ENCODE measurements at places on chromosomes 4 and X.

DNA sequence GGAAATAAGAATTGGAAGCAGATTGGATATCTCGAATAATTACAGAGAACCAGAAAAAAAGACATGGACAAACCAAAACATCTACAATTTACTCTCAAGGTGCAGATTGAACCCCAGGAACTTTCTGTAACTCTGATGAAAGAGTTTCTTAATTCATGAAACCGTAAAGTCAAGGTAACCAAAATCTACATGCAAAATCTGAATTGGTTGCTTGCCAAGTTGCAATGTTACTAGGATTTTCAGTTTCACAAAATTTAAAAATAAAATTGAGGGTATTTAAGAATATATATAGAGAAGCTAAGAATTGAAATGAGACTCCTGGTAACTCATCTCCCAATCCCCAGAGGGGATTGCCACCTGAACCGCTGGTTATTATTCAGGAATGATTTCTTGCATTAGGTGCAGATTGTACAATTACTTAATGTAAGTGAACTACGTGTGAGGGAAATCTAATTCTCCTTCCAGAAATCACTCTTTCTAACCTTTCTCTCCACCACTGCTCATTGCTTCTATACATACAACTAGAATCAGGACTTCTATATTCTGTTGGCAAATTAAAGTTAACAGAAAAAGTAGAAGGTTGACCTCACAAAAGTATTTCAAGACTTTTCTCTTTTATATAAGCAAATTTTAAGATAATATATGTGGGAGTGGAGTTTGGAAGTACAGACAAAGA is 221.5 kb upstream of the NDST4 start:
- DNase-seq = no peak

DNA sequence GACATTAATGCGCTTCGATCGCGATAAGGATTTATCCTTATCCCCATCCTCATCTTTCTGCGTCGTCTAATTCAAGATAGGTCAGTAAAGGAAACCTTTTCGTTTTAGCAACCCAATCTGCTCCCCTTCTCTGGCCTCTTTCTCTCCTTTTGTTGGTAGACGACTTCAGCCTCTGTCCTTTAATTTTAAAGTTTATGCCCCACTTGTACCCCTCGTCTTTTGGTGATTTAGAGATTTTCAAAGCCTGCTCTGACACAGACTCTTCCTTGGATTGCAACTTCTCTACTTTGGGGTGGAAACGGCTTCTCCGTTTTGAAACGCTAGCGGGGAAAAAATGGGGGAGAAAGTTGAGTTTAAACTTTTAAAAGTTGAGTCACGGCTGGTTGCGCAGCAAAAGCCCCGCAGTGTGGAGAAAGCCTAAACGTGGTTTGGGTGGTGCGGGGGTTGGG is 528 bp upstream of the FGF2 start:
- no peak for DNase-seq

DNA sequence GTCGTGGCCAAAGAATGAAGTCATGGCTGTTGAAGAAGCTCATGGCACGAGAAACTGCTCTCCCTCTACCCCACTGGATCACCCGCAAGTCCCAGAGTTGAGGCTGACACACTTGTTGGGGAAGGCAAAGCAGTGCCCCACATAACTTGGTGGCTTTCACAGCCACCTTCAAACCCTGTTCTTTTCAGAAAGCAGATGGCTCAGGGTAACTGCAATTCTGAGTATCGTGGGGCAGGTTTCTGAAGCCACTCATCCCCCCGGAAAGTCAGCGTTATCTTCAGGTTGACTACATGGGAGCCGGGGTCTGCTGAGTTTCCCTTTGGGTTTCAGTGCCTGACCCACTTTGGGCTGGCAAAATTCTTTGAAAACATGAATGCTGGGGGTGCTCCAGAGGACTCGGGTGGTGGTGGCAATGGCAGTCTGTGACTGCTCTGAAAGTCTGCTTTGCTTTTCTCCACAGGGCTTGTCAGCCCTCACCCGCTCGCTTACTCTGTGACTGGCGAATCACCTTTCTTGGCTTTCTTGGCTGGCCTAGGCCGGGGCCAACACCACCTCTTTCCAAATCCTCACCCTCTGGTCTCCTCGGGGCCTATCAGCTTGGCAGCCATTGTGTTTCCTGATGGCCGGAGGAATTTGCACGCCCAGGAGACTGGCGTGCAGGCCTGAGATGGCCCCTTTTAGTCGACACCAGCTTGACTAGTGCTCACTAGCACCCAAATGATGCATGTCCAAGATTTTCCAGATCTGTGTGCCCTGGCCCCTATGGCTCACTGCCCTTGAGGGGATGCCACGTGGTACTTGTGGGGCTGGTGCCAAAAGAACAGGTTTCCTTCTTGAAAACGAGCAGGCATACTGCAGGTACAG is 7.3 kb downstream of the PPP1R3F start:
- no peak for DNase-seq

DNA sequence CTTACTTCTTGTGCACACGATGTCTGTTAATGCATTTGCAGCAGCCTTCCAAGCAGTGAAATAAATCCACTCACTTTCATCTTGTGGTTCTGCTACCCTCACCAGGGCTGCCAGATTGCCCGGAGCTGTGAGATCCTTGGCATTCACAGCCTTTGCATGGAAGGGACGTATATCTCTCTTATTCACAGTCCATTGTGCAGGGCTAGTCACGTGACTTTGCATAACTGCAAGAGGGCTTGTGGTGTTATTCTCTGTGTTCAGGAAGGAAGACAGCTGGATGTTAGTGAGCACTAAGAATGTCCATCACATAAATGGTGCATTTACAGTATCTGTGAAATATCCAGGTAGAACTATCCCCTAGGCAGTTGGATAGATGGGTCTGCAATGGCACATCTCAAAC is 96.5 kb upstream of the BEND4 start:
- DNase-seq = no peak

- no peak for DNase-seq
Measured at GRCh38 chr4:75172551-75172950, 239.6 kb downstream of the PARM1 start.

- no peak for DNase-seq
Measured at GRCh38 chr4:151962138-151962823, 201.5 kb upstream of the GATB start.

DNA sequence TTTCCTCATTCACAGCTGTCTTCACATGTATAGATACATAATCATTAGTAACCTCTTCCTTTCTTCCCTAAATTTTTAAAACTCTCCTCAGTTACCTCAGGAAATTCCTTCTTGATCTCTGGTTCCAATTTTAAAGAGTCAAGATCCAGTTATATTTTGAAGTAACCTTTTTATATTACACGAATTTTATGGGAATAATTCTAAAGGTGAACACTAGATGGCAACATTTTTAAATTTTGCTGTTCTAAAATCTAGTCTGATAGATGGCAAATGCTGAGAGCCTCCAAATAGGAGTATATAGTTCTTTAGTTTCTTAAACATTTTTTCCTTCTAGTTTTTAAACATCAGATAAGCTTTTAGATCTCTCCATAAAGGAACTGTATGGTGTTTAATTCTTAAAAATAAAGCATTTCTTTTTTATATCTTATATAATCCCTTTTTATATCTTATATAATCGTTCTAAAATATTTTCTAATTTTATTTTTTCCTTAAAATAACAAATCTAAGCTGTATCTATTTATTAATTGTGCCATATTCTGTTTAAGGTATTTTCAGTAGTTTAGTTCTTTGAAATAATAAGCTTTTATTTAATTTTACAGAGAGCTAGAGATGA is 37.9 kb upstream of the PAPSS1 start:
- peak; percentile 19 for DNase-seq

- no peak for DNase-seq
Measured at GRCh38 chr4:179415037-179415846, 1973.0 kb upstream of the AGA start.

- DNase-seq = no peak
Measured at GRCh38 chrX:20591246-20591645, 324.5 kb upstream of the RPS6KA3 start.

DNA sequence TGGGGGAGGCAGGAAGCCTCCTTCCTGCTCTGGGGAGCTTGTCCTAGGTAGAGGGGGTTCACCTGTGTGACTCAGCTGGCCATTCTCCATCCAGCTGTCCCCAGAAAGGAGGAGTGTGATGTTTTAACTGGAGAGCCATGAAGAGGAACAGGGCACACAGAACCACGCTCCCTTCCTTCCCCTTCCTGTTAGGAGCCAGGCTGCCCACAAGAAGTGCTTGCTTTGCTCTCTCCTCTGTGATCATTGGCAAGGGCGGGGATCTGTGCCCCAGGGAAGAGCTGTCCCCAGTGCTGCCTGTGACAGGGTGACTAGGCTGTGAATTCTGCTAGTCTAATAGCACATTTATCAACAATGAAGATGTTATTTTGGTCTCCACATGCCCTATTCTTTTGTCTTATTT is 169.6 kb upstream of the GATB start:
- DNase-seq = no peak

Measured in erythroblast (primary cell).